HFFc6 (cell line): ENCODE measurements at places on chromosomes 6 and 20. TPM values are rescaled to one million over a fixed set of nuclear protein-coding genes. Genes with fewer than 3 reads are reported as not detected.

GRCh38 chr6:165266191-165266590, 43.2 kb downstream of the C6orf118 start:
- H3K27ac ChIP-seq: no peak overlapping the region
- H3K4me1 ChIP-seq: no peaks in the 10 kb centered on the region
- no peaks in the 10 kb centered on the region for H3K36me3 ChIP-seq
- no peaks in the 10 kb centered on the region for H3K27me3 ChIP-seq

CD40 gene
- 0.57 to 2.9 TPM (median 2.2 TPM) in 3 replicates for total RNA-seq

STMND1 gene
- 0.14 to 0.29 TPM in 2 of 3 replicates, not detected in the other for total RNA-seq

GRCh38 chr6:45105170-45105820, 222.8 kb upstream of the RUNX2 start:
- H3K36me3 ChIP-seq: no peaks in the 10 kb centered on the region
- peaks cover 27% of the 10 kb centered on the region for H3K4me1 ChIP-seq
- no peaks in the 10 kb centered on the region; the same call in 1 of the 2 replicates for H3K27me3 ChIP-seq

CCN6 gene
- total RNA-seq: not detected in 3 replicates

DNA sequence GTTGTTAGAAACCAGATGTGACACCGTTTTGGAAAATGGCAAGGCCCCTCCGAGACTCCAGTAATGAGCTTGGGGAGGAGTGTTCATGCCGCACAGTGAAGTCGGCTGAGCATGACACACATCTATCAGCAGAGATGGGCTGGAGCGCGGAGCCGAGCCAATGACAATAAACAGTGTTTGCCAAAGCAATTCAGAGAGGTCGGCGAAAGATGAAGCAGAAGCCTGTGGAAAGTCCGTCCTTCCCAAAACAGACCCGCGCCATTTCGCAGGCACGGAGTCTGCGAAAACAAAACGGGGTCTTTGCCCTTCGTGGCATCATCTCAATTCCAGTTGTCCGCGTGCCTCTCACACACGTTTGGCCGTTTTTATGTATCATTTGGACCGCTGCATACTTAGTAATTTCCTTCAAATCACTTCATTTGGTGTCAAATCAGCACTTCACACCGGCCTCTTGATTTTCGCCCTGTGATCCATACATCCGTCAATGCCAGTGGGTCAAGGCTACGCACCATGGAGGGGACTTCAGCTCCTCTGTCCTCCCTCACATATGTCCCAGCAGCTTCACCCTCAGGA, 71.3 kb downstream of the SULF2 start:
- H3K27me3 ChIP-seq: peaks cover 55% of the 10 kb centered on the region
- H3K36me3 ChIP-seq: no peaks in the 10 kb centered on the region
- DNase-seq: no peak

TFAP2A gene
- total RNA-seq: 65.2 to 82.2 TPM (median 78.1 TPM) in 3 replicates

DNA sequence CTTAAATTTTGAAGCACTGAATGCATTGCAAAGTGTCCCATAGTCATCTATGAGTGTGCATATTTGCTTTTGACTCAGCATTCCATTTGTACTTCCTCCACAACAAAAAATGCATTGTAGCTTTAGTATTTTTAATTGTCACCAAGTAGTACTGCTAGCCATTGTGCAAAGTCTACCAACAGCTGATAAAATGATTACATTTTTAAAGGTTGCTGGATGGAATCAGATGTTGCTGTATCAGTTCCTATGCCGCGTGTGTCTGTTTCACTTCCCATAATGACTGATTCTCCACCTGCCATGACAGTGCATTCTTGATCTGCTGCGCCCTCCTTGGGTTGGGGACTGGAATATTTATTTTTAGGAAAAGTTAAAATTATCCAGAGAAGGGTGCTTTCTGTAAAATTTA, 41.2 kb downstream of the SLX4IP start:
- H3K27me3 ChIP-seq: peaks cover 1% of the 10 kb centered on the region; the same call in 1 of the 2 replicates
- no peak overlapping the region; the same call in 1 of the 2 replicates for H3K4me3 ChIP-seq
- peak; percentile 53 for DNase-seq
- H3K27ac ChIP-seq: peak overlapping the region; percentile 62

DNA sequence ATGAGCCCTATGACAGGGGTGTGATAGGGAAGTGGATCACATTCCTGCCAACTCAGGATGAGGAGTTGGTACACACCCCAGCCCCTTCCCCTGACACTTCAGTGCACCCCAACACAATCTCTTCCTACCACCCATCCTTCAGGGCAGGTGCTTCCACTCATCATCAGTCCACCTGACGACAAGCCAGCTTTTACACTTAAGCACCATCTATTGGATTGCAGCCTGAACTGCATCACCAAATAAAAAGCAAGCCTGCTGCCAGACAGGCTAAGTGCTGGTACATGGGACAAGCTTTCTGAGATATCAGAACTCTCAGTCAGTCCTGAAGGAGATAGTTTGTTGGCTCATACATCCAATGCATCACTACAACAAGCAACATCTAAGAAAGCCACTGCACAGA, 69.0 kb upstream of the TMEM200A start:
- no peak overlapping the region for H3K27ac ChIP-seq
- H3K4me1 ChIP-seq: peaks cover 22% of the 10 kb centered on the region
- H3K27me3 ChIP-seq: no peaks in the 10 kb centered on the region
- peaks cover 2% of the 10 kb centered on the region; the same call in 1 of the 2 replicates for H3K36me3 ChIP-seq

DNA sequence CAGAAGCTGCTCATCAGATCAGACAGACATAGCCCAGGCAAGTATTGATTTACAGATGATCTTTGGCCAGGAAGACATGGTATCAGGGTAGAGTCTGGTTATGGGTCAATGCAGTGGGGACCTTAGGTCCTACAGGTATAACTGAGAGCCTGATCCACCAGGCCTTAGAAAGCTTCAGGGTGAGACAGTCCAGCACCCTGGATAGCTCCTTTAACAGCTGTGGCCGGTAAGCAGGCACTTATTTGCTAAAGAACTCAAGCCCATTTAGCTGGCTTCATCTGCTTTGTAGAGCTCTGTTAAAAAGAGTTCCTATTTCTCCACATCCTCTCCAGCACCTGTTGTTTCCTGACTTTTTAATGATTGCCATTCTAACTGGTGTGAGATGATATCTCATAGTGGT, 39.6 kb downstream of the ESR1 start:
- H3K27me3 ChIP-seq: no peaks in the 10 kb centered on the region
- no peak overlapping the region for H3K27ac ChIP-seq
- H3K36me3 ChIP-seq: no peaks in the 10 kb centered on the region
- H3K4me1 ChIP-seq: no peaks in the 10 kb centered on the region
- H3K4me3 ChIP-seq: no peak overlapping the region

DNA sequence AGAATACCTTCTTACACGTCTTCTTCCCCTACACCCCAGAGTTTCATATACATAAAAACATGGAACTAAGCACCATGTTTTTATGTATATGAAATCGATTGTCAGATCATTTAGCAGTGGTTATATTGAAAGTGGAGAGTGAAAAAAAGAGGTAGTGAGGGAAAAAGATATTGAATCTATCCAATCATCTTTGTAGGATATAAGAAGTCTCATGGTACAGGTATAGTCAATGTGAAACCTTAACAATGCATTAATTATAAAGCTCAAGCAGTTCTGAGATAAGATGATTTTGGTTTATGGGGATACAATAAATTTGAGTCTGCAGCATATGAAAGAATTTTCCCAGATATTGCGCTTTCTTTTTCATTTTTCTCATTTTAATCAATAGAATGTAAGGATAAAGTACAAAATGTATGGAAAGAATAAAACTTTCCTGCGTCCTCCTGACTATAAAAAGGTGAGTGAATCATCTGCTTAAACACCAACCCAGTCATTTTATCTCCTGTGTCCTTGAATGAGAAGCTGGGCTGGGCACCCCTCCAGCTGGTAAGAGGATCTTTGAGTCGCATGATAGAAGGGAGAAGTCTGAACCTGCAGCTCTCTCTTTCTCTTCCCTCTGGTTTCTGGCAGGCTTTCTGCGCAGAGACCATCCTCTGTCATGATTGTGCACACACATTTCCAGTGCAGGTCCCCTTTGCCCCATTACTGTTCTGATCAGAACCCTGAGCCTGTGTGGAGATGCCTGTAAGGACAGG, 28.1 kb upstream of the AKIRIN2 start:
- peak; percentile 40 for DNase-seq
- no peak overlapping the region for H3K27ac ChIP-seq
- H3K36me3 ChIP-seq: 0 out of 2 replicates have a peak, but pooled peaks cover 3% of the 10 kb centered on the region
- H3K4me3 ChIP-seq: no peak overlapping the region
- no peaks in the 10 kb centered on the region; the same call in 1 of the 2 replicates for H3K27me3 ChIP-seq

B4GALT5 gene
- 20.7 to 25.0 TPM (median 21.2 TPM) in 3 replicates for total RNA-seq

DNA sequence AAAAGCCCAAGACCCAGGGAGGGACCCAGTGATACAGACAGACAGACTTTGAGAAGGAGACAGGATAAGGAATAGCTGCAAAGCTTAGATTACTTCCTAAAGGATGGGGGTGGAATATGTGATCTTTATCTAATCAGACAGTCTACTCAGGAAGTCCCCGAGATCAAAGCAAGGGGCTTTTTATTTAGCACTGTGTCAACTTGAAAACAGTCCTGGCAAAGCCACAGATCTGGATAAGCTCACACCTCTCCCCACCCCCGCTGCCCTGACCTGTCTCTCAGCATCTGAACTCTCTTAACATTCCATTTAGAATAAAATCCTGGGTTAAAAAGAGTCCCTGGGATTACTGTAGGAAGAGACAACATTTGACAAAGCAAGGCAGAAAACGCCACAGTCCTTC, 101.5 kb downstream of the ISM1 start:
- no peaks in the 10 kb centered on the region for H3K4me1 ChIP-seq
- H3K27me3 ChIP-seq: peaks cover 10% of the 10 kb centered on the region; the same call in 1 of the 2 replicates
- no peaks in the 10 kb centered on the region for H3K36me3 ChIP-seq
- H3K4me3 ChIP-seq: no peak overlapping the region

DNA sequence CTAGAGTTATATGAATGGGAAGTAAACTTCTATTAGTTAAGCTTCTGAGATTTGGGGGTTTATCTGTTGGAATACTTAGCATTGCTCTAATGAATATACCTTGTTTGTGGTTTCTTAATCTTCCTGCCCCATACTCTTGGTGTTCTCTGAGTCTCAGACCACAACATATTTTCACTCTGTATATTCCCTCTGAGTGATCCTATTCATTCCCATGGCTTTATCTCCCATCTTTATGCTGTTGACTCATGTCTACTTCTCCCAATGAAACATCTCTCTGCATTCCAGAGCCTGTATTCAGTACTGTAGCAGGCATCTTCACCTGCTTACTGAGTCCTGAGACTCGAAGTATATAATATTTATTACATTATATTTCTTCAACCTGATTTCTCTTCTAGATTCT, 283.7 kb upstream of the MAP3K7 start:
- H3K4me1 ChIP-seq: peaks cover 4% of the 10 kb centered on the region; the same call in 1 of the 2 replicates
- no peak overlapping the region for H3K4me3 ChIP-seq
- peaks cover 6% of the 10 kb centered on the region; the same call in 1 of the 2 replicates for H3K27me3 ChIP-seq
- DNase-seq: peak; percentile 30

HLA-DQA1 gene
- total RNA-seq: not detected in 3 replicates

- no peaks in the 10 kb centered on the region for H3K27me3 ChIP-seq
- no peak for DNase-seq
- H3K36me3 ChIP-seq: peaks cover 18% of the 10 kb centered on the region
- H3K4me1 ChIP-seq: peaks cover 32% of the 10 kb centered on the region
- peak overlapping the region; percentile 99 for H3K27ac ChIP-seq
Measured at GRCh38 chr6:11094941-11095340, 1.3 kb downstream of the SMIM13 start.

- peak overlapping the region; percentile 20 for H3K4me3 ChIP-seq
- H3K36me3 ChIP-seq: 0 out of 2 replicates have a peak, but pooled peaks cover 4% of the 10 kb centered on the region
- peak; percentile 60 for DNase-seq
- H3K27ac ChIP-seq: peak overlapping the region; percentile 84
- H3K4me1 ChIP-seq: peaks cover 42% of the 10 kb centered on the region; the same call in 1 of the 2 replicates
- H3K27me3 ChIP-seq: no peaks in the 10 kb centered on the region
Measured at GRCh38 chr20:54140927-54141566, 32.7 kb downstream of the CYP24A1 start.

DNA sequence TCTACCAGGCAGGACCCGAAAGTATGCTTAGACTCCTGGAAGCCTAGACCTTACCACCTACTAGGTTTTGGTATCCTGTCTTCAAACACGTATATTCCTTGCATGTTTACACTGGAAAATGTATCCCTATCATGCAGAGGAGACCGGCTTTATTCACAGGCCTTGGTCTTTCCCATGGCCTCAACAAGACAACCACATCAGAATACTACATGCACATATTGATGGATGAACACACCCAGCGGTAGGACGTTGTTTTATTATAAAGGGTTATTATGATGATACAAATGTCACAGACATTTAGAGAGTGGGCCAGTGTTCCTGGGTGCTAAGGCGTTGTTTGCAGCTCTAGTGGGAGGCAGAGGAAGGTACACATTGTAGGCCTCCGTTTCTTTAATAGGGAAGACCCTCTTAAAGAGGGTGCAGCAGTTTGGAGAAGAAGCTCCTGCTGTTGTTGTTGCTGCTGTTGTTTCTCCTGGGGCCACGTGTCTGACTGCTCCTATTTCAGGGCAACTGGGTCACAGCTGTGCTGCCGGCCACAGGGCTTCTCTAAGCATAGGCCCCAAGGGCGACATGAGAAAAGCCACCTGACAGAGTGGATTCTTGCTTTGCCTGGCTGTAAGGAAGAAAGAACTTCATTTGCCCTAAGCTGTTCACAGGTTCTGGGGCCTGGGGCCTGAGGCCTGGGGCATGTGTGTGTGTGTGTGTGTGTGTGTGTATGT, 98.3 kb upstream of the SASH1 start:
- H3K36me3 ChIP-seq: no peaks in the 10 kb centered on the region
- H3K27ac ChIP-seq: no peak overlapping the region
- no peak for DNase-seq
- H3K4me3 ChIP-seq: no peak overlapping the region

SYS1 gene
- 31.1 to 46.8 TPM (median 39.7 TPM) in 3 replicates for total RNA-seq

GRCh38 chr20:52972190-52972937, at the start of gene TSHZ2:
TSS of gene TSHZ2 (plus strand) at chr20:52972358. CDS start at chr20:52973294, 936 bp downstream.
- no peak within 1 kb of the TSS for H3K27ac ChIP-seq
- H3K27me3 ChIP-seq: no peaks in the 10 kb centered on the region; the same call in 1 of the 2 replicates

DNA sequence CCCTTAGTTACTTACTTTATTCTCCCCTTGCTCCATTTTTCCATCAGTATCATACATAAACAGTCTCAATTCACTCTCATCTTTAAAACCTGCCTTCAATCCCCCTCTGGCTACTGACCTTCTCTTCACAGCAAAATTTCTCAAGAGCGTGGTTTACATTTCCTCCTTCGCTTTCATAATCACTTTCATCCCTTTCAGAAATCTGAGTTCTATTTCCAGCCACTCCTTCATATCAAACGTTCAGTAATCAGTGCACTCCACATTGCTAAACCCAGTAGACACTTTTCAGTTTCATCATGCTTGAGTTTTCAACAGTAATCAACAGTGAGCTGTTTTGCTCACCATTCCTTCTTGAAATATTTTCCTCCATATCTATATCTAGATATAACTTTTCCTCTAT, 176.7 kb upstream of the HSF2 start:
- no peaks in the 10 kb centered on the region for H3K4me1 ChIP-seq
- H3K27me3 ChIP-seq: no peaks in the 10 kb centered on the region
- H3K36me3 ChIP-seq: no peaks in the 10 kb centered on the region
- no peak for DNase-seq
- no peak overlapping the region for H3K27ac ChIP-seq

GRCh38 chr20:57153238-57153905, 113.1 kb downstream of the BMP7 start:
- no peak for DNase-seq
- no peak overlapping the region for H3K4me3 ChIP-seq
- no peaks in the 10 kb centered on the region for H3K36me3 ChIP-seq
- no peak overlapping the region for H3K27ac ChIP-seq
- H3K27me3 ChIP-seq: peaks cover 18% of the 10 kb centered on the region
- H3K4me1 ChIP-seq: no peaks in the 10 kb centered on the region

CLPSL1 gene
- not detected in 3 replicates for total RNA-seq
